ENCODE measurements at places on chromosomes 16 and 17.

GRCh38 chr16:49183911-49184310, 97.7 kb downstream of the CBLN1 start:
- peak; percentile 4 for DNase-seq

- DNase-seq, result no peak
Observed at GRCh38 chr16:58378401-58378800, 13.9 kb upstream of the GINS3 start.

DNA sequence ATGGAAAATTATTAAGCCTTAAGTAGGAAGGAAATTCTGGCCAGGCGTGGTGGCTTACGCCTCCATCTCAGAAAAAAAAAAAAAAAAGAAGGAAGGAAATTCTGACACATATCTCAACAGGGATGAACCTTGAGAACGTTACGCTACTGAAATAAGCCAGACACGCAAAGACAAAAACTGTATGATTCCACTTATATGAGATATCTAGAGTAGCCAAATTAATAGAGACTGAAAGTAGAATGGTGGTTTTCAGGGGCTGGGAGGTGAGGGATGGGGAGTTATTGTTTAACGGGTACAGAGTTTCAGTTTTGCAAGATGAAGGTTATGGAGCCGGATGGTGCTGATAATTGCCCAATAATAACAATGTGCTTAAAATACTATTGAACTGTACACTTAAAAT, 16.2 kb upstream of the HNF1B start:
- DNase-seq, result no peak

- DNase-seq, result no peak
Observed at GRCh38 chr17:38893607-38894006, 23.7 kb downstream of the LASP1 start.

- no peak for DNase-seq
Observed at GRCh38 chr17:68349157-68349556, 57.9 kb downstream of the ARSG start.

DNA sequence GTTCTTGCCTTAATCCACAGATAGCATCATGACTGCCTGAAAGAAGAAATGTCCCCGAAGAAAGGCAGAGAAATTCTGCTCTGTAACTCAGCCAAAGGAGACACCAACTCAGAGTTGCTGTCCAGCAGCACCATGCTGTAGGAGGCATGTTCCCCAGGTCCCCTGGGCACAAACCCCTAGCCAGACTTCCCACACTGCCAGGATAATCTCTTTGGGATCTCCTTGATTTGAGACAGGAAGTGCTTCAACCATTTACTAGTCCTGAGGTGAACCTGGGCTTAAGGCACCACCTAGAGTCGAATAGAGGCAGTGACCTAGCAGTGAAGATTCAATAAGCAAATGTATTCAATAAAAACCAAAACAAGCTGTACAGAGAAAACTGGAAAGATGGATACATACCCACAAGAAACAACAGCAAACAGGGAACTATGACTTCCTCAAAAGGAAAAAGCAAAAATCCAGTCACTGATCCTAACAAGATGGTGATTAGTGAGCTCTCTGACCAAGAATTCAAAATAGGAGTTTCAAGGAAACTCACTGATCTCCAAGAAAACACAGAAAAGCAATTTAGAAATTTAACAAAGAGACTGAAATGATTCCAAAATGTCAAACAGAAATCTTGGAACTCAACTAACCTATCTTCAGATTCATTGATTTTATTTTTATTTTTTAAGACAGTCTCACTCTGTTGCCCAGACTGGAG, 5.7 kb downstream of the OR4D2 start:
- peak; percentile 17 for DNase-seq

DNA sequence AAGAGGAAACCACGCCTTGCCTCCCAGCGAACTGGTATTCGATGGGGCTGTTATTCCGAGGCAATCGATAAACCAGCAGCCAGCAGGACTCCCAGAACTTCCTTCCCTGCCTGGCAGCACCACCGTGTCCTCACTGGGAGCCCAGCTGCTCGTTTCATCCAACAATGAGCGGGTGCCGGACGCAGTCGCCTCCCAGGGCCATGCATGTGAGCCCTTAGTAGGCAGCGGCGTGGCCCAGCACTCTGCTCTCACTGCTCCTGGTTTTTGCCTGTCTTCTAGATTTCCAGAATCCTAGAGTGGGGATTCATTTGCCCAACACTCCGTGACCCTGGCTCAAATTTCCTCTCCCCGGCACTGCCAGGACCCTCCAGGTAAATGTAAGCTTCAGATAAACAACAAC, 29.1 kb upstream of the RASD1 start:
- DNase-seq, result no peak

DNA sequence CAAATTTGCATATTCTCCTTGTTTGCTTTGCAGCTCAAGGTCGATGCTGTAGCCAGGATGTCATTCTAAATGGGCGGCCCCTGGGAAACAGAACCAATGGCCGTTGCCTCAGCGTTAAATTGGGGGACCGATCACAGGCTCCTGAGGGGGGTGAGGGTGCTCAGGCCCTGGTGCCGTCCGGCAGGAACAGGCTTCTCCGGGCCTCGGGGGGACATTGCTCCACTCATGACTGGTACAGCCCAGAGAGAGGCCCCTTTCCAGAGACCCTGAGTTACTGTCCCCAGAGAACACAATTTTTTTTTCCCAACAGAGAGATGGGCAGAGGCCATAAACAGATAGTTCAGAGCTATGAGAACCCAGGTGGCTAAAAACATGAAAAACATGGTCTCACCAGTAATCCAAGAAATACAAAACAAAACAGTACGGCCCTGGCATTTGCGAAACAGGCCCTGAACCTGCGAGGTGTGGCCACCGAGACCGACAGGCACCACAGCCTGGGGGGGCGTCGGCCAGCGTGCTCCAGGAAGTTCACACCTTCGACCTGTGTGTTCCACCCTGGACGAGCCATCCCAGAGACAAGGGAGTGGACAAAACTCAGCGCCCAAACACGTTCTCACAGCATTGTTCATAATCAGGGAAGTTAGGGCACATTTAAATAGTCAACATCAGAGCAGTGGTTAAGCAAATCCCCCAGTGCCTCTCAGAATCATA, 82.8 kb downstream of the METRNL start:
- no peak for DNase-seq

DNA sequence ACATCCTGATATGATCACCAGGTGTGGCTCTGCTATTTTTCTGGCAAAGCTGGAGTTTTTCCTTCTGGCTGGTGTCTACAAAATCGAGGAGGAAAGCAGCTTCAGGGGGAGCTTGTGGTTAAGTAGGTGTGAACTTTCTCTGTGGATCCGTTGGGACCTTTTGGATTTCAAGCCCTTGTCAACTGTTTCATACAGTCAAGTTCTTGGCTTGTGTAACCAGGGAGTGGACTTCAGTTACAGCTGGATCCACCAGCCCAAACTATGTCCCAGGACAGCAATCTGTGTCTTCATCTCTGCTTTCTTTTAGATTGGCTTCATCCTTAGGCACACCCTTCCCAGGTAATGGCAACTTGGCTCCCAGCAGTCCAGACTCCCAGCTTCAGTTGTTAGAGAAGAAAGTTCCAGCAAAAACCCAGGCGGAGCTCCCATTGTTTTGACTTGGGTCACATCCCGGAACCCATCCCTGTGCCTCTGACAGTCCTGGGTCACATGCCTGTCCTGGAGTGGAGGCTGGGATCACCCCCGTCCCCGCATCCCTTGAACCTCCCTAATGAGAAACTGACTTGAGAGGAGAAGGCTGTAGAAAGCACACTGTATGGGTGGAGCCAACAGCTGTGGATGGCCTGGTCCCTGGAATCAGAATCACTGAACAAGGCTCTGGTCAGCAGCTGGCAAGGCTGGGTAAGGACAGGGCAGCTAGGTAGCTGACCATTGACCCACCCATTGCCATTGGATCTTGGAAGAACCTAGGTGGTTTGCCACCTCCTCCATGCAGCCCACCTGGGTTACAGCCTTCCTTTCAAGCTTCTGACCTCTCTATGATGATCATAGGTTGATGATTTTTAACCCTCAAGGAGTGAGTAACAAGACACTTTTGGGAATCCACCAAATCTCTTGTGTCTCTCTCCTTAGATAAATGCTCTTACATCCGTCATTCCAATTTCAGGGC, 18.1 kb downstream of the NKD1 start:
- no peak for DNase-seq

DNA sequence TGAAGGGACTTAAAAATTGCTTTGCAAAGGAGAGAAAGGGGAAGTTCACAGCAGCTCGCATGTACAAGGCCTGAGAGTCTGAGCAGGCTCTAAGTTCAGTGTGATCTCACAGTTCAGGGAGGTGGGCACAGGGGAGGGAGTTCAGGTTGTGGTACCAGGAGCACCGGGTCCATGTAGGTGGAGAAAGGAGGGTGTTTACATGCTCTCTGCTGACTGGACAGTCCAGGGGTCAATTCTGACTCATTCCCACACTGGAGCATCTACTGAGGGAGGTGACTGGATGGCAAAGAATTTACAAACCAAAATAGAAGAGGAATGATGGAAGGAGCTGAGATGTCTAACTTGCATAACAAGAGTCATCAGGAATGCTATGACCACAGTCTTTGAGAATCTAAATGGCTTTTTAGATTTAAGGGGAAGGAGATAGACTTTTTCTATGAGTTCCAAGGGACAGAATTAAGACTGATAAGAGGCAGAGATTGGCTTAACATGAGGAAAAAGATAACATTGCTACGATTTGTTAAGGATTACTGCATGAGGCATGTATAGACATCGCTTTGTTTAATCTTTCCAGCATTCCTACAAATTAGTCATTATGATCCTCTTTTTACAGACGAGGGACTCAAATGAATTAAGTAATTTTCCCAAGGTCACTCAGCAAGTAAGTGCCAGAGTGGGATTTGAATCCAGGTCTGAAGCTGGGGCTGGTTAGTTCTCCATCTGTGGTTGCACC, 29.9 kb downstream of the MIS12 start:
- peak; percentile 90 for DNase-seq

DNA sequence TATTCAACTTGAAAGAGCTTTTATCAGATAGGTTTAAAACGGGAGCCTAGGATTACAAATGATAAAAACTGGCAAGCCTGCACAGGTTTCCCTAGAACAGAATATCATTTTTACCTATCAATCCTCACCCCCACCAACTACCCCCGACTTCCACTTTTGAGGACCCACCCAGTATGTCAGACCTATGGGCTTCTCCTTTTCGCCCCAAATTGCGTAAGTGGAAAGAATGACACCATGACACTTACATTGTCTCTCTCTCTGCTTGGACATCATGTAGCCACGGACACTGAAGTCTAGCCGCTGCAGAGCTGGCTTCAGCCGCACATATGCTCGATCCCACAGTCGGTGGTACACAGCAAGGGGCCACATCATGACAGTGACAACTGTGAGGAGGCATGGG, 7.4 kb upstream of the PSMC3IP start:
- DNase-seq, result no peak

DNA sequence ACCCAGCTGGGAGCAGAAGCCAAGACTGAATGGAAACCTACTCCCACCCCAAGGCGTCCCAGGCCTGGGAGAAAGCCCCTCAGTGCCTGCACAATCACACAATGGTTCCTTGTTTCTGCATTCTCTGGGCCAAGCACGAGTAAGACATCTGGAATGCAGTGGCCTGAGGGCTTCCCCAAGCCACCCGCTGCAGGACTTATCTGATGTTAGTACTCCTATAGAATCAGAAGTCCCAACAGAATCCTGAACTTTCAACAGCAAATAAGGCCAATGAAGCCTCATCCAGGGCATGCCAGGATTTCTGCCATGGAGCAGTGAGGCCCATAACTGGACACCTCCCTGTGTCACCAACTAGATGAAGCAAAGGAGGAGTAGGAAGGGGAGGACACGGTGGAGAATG, 28.6 kb downstream of the MYO18A start:
- DNase-seq, result peak; percentile 75

- no peak for DNase-seq
Observed at GRCh38 chr16:89173174-89173921, 1.8 kb downstream of the CDH15 start.

DNA sequence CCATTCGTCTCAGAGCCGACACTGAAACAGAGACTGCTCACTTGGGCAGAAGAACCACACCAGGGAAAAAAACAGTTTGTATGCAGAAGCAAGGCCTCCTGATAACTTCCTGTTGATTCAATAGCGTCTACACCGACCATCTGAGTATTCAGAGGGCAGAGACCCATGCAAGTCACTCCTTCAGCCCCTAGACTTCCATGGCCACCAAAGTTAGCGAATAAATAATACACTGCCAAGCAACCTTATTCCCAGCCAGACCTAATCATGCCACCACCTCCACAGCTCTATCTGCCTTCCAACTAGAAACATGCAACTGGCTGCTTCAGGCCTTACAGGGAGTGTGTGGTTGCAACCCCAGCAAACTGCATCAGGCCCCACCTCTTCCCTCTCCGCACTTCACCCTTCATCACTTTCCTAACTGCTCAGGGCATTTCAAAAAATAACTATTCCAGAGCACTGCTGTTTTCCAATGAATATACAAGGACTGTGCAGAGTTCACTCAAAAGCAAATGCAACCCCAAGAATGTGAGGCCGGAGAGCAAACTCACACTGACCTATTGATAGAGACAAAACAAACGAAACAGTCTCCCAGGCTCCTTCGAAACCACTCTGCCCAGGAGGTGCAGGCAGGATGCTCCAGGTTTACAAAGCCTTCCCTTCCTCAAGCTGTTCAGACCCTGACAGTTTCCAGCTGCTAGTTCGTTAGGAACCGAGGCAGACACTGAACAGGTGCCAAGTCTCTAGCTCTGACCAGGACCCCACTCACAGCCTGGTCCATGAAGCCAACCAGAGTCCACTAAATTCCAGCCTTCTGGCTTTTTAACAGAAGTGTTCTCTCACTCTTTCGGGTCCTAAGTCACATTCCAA, 3.6 kb downstream of the USP7 start:
- no peak for DNase-seq

DNA sequence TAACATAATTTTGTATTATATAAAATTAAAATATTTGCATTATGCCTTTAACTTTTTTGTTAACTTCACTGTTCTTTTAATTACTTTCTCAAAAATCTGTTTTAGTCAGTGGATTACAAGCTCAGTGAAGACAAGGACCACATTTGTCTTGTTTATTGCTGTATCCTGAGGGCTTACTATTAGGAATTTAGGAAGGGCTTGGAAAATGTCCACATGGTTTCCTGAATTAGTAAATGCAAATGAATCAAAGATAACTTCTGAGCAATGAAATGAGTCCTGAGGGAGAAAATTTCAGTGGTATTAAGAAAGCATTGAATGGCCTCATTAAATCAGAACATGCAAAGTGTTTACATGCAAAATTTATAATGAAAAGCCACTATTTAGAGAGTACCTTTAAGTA, 1293.2 kb upstream of the GOT2 start:
- DNase-seq, result no peak

DNA sequence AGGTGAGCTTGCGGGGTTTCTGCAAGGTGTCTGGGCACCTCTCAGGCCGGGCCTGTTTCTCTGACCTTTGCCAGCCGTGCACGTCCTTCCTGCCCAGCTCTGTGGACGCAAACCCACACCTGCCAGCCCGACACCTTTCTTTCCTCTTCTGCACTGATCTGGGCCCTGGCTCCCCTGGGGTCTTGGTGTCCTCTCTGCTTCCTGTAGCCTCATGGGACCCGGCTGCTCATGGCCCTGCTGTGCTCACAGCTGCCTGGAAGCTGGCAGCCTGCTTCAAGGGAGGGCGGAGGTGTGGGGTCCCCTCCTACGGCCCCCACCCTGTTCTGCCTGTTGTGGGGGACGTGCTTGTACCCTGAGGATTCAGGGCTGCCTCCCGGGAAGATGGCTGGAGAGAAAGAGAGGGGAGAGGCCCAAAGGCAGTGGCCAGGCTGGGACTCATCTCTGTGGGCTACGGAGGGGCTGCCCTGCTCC, 342.4 kb downstream of the SEC14L1 start:
- DNase-seq, result no peak

GRCh38 chr16:56936950-56937349, 5.0 kb downstream of the HERPUD1 start:
- no peak for DNase-seq

Measured in foreskin keratinocyte (primary cell).